ENCODE measurements at places on chromosomes 1 and 21.

GRCh38 chr1:228308085-228308601, 98.5 kb downstream of the TRIM11 start:
- DNase-seq: no peak

DNA sequence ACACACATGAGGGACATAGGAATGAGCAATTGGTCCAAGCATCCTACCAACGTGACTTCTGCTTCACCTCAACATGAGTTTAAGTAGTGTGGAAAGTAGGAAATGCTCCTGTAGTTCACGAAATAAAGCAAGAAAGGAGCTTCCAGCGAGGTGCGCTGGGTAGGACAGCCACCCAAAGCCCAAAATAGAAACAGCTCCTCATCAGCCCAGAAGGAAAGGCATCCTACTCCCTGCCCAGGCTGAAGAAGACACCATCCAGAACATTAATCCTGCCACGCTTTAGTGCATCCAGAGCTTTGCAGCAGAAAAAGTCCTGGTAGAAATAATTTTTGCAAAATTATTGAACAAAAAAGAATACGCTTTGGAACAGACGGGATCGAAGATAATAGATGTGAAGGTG, 25.9 kb downstream of the CCDC185 start:
- no peak for DNase-seq

DNA sequence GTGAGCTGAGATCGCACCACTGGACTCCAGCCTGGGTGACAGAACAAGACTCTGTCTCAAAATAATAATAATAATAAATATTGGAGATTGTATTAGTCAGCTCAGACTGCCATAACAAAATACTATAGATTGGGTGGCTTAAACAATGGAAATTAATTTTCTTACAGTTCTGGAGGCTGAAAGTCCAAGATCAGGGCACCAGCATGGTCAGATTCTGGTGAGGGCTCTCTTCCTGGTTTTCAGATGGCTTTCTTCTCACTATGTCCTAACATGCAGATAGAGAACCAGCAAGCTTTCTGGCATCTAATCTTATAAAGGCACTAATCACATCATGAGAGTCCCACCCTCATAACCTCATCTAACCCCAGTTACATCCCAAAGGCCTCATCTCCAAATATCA, 23.2 kb upstream of the DDAH1 start:
- DNase-seq: no peak

DNA sequence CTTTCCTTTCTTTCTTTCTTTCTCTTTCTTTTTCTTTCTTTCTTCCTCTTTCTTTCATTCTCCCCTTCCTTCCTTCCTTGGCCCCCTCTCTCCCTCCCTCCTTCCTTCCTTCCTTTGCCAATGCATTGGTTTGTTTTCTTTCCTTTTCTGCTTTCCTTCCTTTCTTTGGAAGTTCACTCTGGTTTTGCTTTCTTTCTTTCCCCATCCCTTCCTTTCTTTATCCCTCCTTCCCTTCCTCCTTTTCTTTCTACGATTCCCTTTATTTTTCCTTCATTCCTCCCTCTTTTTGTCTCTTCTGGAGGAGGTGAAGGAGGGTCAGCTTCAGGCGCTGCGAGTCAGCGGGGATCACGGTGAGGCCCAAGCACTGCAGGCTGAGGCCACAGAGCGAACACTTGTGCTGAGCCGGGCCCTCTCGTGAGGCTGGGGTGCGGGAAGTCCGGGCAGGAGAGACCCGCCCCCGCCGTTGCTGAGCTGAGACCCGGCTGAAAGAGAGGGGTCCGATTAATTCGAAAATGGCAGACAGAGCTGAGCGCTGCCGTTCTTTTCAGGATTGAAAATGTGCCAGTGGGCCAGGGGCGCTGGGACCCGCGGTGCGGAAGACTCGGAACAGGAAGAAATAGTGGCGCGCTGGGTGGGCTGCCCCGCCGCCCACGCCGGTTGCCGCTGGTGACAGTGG, 1.5 kb downstream of the SIM2 start:
- no peak for DNase-seq

DNA sequence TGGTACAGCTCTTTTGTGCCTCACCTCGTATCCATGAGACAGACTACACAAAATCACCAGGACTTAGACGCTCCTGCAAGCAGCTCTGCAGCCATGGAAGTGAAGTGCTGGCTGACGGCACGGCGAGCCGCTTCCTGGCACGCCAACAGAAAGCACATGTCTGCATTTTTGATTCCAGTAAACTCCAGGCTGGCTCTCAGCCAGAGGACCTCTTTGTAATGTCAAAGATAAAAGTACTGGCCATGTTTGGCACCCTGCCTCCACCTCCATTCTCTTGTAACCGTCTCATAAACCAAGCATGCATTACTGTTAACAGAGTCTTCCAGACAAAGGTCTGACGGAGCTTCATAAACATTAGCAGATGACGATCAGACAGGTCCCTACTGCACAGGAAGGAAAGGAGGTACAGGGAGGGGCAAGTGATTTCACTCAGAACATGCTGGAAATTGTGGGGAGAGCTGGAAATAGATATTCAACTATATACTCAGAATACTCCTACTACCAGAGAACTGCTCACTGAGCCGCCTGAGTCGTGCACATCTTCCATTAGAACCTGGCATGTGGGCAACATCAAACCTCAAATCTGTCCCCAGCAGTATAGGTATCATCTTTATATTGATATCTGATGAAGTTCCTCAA, 632.0 kb downstream of the SMYD3 start:
- peak; percentile 100 for DNase-seq

DNA sequence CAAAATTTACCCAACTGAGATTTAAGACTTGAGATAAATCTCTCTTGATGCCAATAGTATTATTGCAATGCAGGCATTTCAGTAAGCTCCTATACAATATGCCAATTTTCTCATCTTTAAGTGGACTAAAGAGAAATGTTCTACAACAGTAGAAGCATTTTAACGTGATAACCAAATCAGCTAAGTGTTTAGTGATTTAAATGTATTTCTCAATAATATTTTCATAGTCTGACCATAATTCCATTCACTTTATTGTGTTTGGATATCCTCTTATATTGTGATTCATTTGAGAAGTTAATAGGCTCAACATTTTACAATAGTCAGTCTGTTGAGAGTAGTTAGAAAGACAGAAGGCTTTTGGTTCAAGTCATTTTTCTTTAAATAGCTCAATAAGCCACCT, 44.6 kb upstream of the DR1 start:
- DNase-seq: no peak

DNA sequence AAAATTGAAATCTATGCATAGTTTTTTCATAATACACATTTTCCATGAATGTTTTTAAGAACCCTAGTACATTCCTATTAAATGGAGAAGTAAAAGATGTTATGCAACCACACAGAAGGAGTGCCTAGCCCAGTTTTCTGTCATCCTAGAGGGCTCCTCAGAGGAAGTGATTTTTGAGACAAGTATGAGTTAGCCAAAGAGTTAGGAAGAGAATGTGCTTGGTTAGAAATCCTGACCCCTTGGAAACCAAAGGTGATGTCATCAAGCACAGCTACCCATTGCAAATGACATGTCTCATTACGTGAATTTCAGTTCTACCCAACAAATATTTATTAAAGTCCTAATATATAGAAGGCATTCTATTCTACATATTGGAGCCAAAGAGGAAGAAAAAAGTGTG, 88.9 kb upstream of the TNFSF4 start:
- DNase-seq: peak; percentile 31

DNA sequence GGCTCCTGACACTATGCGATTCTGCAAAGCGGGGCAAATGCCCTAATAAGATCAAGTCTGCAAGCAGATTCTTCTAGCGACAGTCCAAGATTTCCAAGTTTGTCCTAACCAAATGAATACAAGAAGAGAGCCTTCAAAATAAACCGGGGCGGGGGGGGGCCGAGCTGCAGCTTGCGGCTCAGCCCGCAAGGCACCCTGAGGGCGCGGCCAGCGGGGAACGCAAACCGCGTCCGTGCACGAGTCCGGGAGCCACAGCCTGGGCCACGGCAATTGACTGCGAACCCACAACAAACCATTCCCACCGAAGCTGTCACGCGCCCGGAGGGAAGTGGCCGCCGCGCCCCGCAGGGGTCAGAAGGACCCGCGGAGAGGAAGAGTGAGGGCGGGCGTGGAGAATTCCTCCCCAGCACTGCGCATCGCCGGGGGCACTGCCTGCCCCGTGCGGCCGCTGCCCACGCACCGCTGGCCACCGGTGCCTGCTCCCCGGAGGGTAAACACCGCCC, 687 bp downstream of the TGFBR3 start:
- DNase-seq: no peak

DNA sequence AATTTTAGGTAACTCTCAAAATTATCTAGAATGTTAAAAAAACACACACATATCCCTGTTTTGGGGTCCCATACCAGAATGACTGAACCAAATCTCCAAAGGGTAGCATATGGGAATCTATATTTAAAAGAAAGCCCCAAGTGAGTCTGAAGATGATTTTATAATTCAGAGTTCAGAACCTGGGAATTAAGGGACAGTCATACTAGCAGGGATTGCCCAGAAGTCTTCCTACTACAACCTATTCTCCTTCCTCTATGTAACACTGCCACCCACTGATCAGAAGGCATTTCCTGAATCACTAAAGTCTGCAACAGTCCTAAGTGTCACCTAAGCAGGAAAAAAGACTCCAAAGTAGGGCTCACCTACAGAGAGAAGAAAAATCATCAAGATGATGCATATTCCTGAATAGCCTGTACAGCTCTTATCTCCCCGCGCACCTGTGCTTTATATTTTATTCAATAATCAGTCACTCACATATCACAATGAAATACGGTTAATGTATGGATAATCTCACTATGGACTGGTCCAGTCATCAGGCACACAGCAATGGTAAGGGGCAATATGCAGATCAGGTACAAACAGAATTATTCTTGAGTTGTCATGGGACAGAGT, 4.9 kb downstream of the RGS1 start:
- peak; percentile 71 for DNase-seq

DNA sequence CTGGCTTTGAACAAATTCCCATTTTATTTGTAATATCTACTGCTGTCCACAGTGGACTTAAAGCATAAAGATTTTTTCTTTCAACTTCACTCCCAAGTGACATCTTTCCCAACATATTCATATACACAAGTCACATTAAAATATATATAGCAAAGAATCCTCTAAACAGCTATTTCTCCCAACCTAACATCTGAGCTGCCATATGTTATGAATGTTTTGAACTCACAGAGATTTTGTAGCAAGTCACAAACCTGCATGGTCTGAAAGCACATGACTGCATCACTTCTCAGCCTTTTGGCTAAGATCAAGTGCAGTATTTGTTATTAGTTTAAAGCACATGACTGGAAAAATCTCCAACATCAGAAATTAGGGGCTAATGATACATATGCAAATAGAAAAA, 7.7 kb upstream of the HFM1 start:
- no peak for DNase-seq

DNA sequence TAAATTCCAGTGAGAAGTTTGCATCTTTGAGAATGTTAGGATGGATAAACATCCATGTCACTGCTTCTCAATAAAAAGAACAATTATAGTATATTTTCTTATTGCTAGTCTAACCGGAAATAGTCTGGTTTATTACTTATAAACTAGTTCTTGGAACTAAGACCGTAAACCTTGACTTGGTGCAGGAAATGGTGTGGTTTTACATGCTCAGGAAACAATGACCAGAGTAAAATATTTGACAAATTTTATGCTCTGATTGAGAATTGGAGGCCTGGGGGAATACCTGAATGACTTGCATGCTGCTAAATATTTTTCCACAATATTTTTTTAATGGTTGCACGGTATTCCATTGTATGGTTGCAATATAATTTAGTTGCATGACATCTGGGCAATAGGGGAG, 76.3 kb downstream of the XCL2 start:
- no peak for DNase-seq

GRCh38 chr1:232978815-232979214, 28.4 kb downstream of the NTPCR start:
- no peak for DNase-seq

GRCh38 chr1:43048601-43049011, 89.9 kb upstream of the SLC2A1 start:
- no peak for DNase-seq
